Activated effector memory CD4-positive, alpha-beta T cell treated with Interleukin-2 at 50 U/mL for 16 hours (primary cell): ENCODE measurements at places on chromosomes 4 and X.

GRCh38 chrX:154357205-154357604 is 17.2 kb downstream of the FLNA start:
- DNase-seq: no peak

- no peak for DNase-seq
Observed at GRCh38 chr4:115664285-115664684, 550.9 kb upstream of the NDST4 start.

GRCh38 chrX:22163326-22163725 is 109.4 kb upstream of the CBLL2 start:
- no peak for DNase-seq

GRCh38 chrX:619812-620531 is 10.6 kb upstream of the SHOX start:
- no peak for DNase-seq

- no peak for DNase-seq
Observed at GRCh38 chr4:2762048-2762447, 5.9 kb upstream of the TNIP2 start.

GRCh38 chr4:6694177-6694901 is 661 bp downstream of the S100P start:
- DNase-seq: no peak

DNA sequence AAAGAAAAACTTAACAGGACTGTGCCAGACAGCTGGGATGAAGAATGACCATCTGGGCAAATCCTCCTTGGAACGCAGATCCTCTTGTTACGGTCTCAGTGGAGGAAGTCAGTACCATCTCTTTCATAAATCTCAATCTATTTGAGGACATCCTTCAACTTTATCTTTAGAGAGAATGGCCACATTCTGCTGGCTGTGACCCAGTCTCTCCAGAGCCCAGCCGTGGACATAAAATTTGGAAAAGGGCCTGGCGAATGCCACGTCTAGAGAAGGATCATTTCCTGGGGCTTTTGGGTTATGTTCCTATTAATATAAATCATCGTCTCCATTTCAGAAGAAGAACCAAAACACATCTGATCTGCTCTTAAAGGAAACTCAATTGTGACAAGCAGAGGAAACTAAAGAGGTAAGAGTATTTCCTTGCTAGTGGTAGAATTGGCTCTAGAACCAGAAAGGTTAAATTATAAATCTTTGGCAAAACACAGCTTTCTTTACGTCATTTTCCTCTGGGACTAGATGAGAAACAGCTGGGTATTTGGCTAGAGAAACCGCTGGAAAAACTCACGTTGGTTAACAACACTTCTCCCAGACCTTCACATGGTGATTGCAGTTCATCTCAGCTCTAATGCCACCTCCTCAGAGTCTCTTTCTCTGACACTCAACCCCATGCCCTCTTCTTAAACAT is 164.7 kb downstream of the CHIC2 start:
- DNase-seq: no peak
